Progenitor cell of endocrine pancreas (in vitro differentiated cells): ENCODE measurements at places on chromosomes 4 and X.

DNA sequence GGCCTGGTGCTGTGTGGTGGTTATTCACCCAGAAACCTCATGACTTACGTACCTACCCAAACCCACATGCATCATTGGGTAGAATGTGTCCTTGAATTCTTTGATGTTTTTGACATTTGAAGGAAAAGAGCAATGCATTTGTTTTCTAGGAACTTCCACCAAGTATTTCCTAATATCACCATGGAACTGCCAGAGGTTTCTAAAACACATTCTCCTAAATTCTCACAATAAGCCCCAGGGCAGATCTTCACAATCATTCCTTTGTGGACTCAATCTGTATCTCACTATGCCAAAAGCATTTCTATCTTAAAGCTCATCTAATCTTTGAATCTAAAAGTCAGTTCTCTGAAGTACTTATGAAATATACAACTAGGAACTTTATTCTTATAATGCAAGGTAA, 8.3 kb upstream of the ODAM start:
- no peak overlapping the region for H3K4me3 ChIP-seq
- DNase-seq, result no peak
- H3K27ac ChIP-seq, result no peak overlapping the region
- no peaks in the 10 kb centered on the region for H3K36me3 ChIP-seq

DNA sequence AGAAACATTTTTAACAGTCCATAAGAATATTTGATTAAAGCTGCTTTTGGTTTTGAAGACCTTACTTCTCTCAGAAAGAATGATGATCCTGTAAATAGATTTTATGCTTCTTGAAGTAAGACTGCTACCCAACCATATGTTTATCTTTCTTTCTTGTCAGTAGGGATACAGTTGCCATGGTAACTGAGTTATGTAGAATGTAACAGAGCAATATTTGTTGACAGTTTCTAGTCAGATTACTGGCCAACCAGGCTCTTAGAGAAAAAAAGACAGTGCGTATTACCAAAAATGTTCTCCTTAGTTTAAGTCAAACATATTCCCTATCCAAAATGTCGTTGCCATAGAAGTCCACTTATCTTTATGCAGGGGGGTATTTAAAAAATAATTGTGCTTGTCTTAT, 456.8 kb downstream of the PRR32 start:
- H3K27me3 ChIP-seq, result no peaks in the 10 kb centered on the region
- H3K4me3 ChIP-seq, result no peak overlapping the region
- no peak overlapping the region for H3K27ac ChIP-seq
- no peaks in the 10 kb centered on the region for H3K4me1 ChIP-seq
- no peak for DNase-seq
- H3K36me3 ChIP-seq, result no peaks in the 10 kb centered on the region

- H3K27me3 ChIP-seq, result no peaks in the 10 kb centered on the region
- H3K4me1 ChIP-seq, result peaks cover 28% of the 10 kb centered on the region
- DNase-seq, result no peak
- H3K36me3 ChIP-seq, result peaks cover 21% of the 10 kb centered on the region
Measured at GRCh38 chrX:85992811-85993229, 54.5 kb downstream of the CHM start.

DNA sequence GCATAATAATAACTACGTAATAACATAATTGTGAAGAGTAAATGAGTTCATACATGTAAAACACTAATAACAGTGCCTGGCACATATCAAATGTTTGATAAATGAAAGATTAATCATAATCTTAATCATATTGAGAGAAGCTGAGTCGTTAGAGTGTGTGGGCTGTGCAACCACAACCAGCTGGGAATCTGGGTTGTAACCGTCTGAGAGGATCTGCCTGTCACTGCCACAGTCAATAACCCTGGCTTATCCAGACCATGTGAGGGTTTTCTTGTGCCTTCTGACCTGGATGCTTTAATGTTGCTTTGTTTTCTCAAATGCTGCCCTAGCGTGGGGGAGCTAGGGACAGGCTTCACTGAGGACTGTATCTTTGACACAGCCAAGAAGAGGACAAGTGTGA, 73.9 kb downstream of the TRPC5 start:
- no peak for DNase-seq
- no peak overlapping the region for H3K4me3 ChIP-seq
- H3K36me3 ChIP-seq, result no peaks in the 10 kb centered on the region
- H3K27ac ChIP-seq, result no peak overlapping the region
- no peaks in the 10 kb centered on the region for H3K4me1 ChIP-seq

- H3K4me3 ChIP-seq, result no peak overlapping the region
Measured at GRCh38 chrX:122046815-122047214, 999.4 kb downstream of the GLUD2 start.

DNA sequence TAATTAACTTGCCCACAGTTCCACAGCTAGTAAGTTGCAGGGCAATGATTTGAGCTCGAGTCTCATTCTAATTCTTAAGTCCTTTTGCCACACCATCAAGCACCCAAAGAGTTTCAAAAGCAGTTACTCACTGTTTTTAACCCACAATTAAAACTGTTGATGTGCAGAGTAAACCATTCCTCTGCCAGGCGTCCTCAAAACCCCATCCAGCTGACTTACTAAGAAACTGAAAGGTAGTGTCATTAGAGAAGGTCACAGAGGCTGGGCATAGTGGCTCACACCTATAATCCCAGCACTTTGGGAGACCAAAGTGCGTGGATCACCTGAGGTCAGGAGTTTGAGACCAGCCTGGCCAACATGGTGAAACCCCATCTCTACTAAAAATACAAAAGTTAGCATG, 121.7 kb downstream of the CHIC2 start:
- H3K36me3 ChIP-seq, result peaks cover 4% of the 10 kb centered on the region
- H3K4me1 ChIP-seq, result peaks cover 2% of the 10 kb centered on the region
- no peak overlapping the region for H3K4me3 ChIP-seq
- H3K27me3 ChIP-seq, result peaks cover 11% of the 10 kb centered on the region

DNA sequence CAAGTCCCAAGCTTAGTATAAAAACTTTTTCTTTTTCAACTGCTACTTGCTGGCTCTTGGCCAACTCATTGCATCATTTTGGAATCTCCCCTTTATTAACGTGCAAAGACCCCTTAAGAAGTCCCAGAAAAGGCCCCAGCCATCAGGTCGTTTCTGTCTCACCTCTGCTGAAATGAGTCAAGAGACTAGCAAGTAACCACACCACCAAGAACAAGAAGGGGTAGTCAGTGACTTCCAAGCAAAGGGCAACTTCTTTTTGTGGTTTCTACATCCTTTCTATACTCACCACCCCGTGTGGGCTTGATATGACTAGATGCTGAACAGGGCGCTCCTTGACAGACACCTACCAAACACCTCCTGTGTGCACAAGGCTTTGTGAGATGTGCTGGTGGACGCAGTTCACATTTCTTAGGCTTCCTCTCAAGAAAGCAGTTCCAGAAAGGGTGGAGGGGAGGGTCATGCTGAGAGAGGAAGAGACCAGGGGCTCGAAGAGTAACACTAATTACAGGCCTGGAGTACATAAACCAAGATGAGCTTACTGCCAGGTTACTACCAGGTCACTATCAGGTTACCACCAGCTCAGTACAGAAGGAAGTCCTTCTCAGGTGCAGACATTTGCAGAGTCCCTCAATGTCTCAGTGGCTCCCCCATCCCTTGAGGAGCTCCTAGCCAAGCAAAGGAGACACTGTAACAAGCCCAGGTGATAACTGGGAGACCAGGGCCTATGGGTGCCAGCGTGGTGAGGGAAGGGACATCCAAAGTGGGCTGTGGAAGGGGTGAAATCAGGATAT, 19.3 kb downstream of the JAKMIP1 start:
- no peak overlapping the region for H3K27ac ChIP-seq
- H3K4me3 ChIP-seq, result no peak overlapping the region
- H3K4me1 ChIP-seq, result no peaks in the 10 kb centered on the region
- DNase-seq, result no peak
- peaks cover 7% of the 10 kb centered on the region for H3K27me3 ChIP-seq
- no peaks in the 10 kb centered on the region for H3K36me3 ChIP-seq

DNA sequence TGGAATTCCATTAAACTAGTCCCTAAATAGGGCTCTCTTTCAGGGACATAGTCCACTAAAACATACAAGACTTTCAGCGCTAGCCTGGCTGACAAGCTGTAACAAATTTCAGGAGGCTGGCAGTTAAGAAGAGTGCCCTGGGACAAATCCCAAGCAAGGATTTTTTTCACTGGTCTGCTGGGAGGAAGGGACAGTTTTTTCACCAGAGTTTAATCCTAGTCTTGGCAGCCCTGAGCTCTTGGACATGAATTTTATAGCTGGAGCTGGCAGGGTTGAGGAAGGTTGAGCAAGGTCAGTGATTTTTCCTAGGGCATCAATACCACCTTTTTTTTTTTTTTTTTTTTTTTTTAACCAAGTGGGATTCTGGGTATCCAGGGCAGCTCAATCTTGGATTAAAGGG, 184.4 kb downstream of the SH2D1A start:
- DNase-seq, result no peak
- H3K27ac ChIP-seq, result no peak overlapping the region
- no peak overlapping the region for H3K4me3 ChIP-seq
- H3K36me3 ChIP-seq, result no peaks in the 10 kb centered on the region
- peaks cover 6% of the 10 kb centered on the region for H3K4me1 ChIP-seq

DNA sequence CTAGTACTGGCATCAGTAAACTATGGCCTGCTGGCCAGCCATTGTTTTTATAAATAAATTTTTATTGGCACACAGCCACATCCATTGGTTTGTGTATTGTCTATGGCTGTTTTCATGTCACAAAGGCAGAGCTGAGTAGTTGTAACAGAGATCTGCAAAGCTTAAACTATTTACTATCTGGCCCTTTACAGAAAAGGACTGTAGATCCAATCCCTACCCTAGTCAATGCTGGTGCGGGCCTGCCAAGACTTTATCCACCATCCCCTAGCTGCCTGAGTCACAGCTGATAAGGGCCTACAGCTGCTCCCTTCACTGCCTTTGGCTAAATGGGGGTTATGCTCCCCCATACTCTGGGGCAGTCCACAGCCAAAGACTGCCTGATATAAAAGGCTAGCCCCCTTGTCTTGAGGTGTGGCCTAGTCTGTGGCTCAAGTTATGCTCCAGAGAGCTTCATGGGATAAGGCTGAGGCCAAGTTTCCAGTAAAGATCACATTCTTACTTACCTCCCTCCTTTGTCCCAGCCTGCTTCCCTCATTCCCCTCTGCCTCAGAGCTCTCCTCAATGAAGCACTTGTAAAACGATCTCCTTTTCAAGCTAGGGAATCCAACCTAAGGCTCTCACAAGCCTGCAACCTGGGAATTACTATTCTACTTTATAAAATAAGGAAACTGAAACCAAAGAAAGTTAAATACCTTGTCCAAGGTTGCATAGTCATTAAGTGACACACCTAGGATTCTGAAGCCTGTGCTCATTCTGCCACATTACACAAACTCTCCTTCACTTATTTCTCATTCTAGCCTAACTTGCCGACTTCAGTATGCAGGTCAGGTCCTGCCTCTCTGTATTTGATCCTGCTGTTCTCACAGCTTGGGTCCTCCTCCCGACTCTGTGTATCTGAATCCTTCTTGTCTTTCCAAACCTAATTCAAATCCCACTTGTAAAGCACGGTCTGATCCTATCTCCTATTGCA, 20.7 kb downstream of the ACE2 start:
- no peaks in the 10 kb centered on the region for H3K36me3 ChIP-seq
- no peak for DNase-seq
- H3K27me3 ChIP-seq, result no peaks in the 10 kb centered on the region
- H3K4me3 ChIP-seq, result no peak overlapping the region
- H3K27ac ChIP-seq, result no peak overlapping the region

DNA sequence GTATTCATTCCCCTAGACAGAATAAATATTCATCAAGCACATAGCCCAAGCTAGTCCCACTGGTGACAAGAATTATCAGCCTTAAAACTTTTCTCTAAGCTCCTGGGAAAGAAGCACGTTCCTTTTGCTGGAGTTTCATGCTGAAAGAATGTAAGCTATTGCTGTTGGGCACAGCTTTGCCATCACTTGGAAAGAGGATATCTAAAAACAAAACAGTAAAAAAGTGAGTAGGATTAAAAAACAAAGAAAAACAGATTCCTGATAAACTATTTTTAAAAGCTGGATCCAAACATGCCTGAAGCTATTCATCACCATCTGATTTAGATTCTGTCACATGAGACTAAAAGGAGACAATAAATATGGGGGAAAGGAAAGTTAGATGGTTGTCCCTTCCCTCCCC, 176.8 kb downstream of the SCFD2 start:
- H3K4me1 ChIP-seq, result peaks cover 33% of the 10 kb centered on the region
- DNase-seq, result no peak

- H3K4me1 ChIP-seq, result peaks cover 10% of the 10 kb centered on the region
- peaks cover 84% of the 10 kb centered on the region for H3K27me3 ChIP-seq
- no peak within 1 kb of the TSS for H3K27ac ChIP-seq
- peak within 1 kb of the TSS; percentile 65 for H3K4me3 ChIP-seq
- DNase-seq, result no peak
Measured at GRCh38 chr4:15778289-15779241, at the start of gene CD38. Gene CD38 (plus strand): TSS chr4:15778328. CDS start chr4:15778415, 87 bp downstream.

- H3K36me3 ChIP-seq, result no peaks in the 10 kb centered on the region
- no peaks in the 10 kb centered on the region for H3K4me1 ChIP-seq
- H3K27me3 ChIP-seq, result no peaks in the 10 kb centered on the region
- no peak for DNase-seq
- H3K27ac ChIP-seq, result no peak overlapping the region
Measured at GRCh38 chr4:172393220-172393619, 580.0 kb downstream of the GALNTL6 start.

GRCh38 chrX:49862093-49862492, 17.2 kb upstream of the USP27X start:
- no peak for DNase-seq
- no peak overlapping the region for H3K27ac ChIP-seq
- peaks cover 7% of the 10 kb centered on the region for H3K4me1 ChIP-seq
- H3K36me3 ChIP-seq, result no peaks in the 10 kb centered on the region

- no peaks in the 10 kb centered on the region for H3K27me3 ChIP-seq
- no peak within 1 kb of the TSS for H3K4me3 ChIP-seq
- no peak for DNase-seq
- H3K27ac ChIP-seq, result no peak within 1 kb of the TSS
Measured at GRCh38 chrX:71578253-71579135, at the start of gene GCNA. Gene GCNA (plus strand): TSS chrX:71578437. CDS start chrX:71580822, 2,385 bp downstream.

GRCh38 chrX:129665916-129666644, 11.3 kb upstream of the APLN start:
- no peaks in the 10 kb centered on the region for H3K36me3 ChIP-seq
- no peaks in the 10 kb centered on the region for H3K4me1 ChIP-seq
- H3K27me3 ChIP-seq, result peaks cover 28% of the 10 kb centered on the region
- DNase-seq, result no peak
- no peak overlapping the region for H3K27ac ChIP-seq

DNA sequence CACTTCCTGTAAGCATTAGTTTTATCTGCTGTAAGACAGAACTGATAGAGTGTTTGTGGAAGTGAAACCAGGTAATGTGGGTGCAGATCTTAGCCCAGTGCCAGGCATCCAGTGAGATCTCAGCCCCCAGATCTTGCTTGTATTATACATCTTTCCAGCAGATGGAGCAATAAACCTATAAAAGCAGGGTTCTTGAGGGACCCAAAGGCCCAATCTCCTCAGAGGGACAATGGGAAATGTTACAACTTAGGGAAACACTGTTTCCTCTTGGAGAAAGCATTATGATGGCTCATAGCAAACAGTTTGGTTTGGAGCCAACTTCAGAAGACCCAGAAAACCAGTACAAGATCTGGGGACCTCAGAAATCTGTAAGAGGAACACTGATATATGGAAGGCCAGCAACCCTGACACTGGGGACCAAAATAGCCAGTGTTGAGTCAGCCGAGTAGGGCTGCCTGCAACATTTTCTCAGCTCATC, 206.3 kb downstream of the SLC7A11 start:
- H3K4me1 ChIP-seq, result peaks cover 16% of the 10 kb centered on the region
- no peak overlapping the region for H3K27ac ChIP-seq
- no peak overlapping the region for H3K4me3 ChIP-seq
- DNase-seq, result no peak

- H3K4me1 ChIP-seq, result peaks cover 9% of the 10 kb centered on the region
- DNase-seq, result no peak
Measured at GRCh38 chr4:129110931-129111330, 15.0 kb downstream of the C4orf33 start.
